ENCODE measurements at places on chromosomes 13 and 19.
A peak's percentile ranks its signal among the peaks of the same experiment; 100 is the strongest.

GRCh38 chr13:75869981-75870380, 233.9 kb downstream of the LMO7 start:
- DNase-seq = no peak

DNA sequence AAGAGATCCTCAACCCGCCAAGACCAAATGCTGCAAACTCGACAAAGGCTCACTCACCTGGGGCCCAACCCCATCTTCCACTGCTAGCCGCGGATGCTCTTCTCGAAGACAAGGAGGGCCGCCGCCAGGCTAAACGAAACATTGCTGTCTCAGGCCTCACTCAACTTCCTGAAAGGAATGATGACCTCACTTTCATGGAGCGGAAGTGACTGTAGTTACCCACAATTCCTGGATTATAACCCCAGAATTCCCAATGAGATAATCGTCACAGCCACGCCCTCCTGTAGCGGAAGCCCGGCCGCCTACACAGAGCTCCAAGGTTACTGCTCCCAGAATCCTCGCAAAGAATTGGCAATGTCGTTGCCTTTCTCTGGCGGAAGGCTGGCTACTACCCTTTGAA, 10.5 kb upstream of the ZNF112 start:
- DNase-seq = no peak

- DNase-seq = peak; percentile 89
Observed at GRCh38 chr13:36131222-36131930, at the start of gene DCLK1. Gene DCLK1 (minus strand): TSS chr13:36131382.

DNA sequence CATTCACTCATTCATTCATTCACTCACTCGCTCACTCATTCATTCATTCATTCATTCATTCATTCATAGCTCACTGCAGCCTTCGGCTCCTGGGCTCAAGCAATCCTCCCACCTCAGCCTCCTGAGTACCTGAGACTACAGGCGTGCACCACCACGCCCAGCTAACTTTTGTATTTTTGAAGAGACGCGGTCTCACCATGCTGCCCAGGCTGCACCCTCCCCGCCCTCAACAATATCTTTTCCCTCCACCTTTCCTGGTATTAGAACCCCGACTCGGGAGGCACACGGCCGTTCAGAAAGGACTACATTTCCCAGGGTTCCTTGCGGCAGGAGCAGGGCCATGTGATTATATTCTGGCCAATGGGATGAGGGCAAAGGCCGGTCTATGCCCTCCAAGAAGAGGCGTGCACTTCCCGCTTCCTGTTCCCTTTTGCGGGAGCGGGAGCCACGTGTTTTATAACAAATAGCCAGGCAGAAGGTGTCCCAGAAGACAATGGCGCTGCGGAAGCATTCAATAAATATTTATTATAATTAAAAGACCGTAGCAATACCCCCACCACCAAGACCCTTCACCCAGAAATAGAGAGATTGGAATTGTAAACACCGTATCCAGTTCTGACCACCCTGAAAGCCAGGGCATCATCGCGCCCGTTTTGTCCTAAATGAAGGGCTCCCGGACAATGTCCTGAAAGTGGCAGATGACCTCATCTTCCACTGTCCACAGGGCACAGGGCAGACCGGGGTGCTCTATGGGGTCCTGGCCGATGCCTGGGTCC, 15.9 kb downstream of the TICAM1 start:
- peak; percentile 91 for DNase-seq

DNA sequence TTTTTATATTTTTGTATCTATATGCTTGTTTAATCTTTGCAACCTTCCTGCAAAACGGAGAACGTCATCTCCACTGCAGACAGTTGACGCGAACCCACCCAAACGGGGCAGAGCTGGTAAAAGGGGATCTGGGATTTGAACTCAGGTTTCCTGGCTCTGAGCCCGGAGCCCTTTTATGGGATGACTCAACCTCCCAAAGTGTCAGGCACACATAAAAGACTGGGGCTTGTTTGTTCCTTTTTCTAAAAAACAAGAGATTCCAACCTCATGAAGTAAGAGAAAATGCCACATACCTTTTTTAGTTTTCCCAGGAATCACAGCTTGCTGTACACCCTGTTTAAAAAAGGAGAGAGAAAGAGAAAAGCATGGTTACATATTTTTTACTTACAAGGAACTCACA, 78.9 kb downstream of the GADD45B start:
- peak; percentile 18 for DNase-seq

DNA sequence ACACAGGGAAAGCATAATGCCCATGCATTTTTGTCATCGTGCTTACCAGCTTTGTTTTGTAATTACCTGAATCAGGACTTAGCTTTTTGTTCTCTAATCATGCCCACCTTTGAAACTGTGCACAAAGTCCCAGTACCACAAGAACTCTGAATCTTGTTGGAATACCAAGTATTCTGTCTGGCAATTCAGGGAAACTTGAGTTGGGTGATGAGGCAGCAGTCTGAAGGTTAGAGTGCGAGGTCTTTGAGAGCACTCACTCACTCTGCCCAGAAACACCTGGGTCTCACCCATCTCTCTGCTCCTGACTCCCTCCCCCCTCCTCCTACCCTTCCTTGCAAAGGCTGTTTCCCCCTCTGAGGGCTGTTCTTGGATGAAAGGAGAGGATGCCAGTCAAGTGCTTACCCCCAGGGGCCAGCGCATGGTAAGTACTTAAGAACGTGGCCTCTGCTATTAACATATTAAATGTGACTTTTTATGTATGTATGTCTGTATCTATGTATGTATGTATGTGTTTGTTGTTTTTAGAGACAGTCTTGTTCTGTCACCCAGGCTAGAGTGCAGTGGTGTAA, 22.4 kb downstream of the SIPA1L3 start:
- DNase-seq = no peak

GRCh38 chr13:38002606-38003005, 133.0 kb upstream of the TRPC4 start:
- DNase-seq = no peak

GRCh38 chr19:17254636-17255035, 8.9 kb upstream of the NR2F6 start:
- DNase-seq = no peak

- DNase-seq = no peak
Observed at GRCh38 chr19:18450021-18450930, 12.3 kb upstream of the ISYNA1 start.

- DNase-seq = no peak
Observed at GRCh38 chr13:41196620-41197019, 2.3 kb upstream of the KBTBD7 start.

- no peak for DNase-seq
Observed at GRCh38 chr13:41061914-41062837, 867 bp downstream of the WBP4 start.

DNA sequence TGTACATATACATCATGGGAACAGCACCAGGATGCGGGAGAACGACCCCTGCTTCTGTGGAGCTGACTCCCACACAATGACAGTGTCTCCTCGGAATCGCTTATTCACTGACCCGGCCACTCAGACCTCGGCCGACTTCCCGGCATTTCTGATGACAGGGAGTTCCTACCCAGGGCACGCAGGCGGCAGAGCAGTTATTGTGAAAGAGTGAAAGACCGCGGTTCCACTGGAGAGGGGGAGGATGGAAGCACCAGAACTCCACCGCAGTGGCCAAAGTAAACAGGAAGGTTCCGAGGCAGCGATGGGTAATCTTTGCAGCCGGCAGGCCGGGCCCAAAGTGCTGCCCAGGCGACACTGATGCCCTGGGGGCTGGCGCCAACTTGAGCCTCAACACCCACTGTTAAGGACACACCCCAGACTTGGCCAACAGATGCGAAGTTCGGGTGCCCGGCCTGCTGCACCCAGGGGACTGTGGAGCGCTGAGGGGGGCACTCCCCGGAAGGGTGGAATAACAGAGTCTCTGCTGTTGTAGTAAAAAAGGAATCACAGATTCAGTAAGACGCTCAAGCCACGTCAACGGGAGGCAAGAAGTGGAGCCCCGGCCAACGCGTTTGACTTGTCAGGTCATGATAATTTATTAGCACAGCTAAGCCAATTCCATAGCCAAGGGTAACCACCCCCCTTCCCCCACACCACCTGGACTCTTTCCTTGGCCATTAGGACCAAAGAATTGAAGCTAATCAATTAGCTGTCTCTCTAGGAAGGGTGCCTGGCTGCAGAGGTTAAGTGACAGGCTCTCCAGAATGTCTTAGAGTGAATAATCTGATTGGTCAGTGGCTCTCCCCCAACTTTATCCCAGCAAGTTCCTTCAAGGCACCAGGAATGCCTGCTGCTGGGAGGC, 5.8 kb downstream of the MLLT1 start:
- DNase-seq = peak; percentile 72

DNA sequence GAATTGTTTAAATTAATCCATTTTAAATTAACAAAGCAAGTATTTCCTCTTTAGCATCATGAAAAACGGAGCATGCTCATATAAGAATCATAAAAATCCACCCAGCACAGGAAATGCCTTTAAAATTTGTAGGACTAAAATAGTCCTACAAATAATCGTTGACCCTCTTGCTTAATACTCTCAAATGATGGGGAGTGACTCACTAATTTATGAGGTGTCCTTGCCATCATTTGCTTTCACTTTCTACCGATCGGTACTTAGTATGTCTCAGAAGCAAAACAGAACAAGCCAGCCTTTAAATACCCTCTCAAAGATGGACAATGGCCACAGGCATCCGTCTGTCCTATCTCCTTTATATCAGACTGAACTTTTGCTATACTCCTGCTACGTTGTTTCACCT, 97.2 kb downstream of the SUCLA2 start:
- no peak for DNase-seq

DNA sequence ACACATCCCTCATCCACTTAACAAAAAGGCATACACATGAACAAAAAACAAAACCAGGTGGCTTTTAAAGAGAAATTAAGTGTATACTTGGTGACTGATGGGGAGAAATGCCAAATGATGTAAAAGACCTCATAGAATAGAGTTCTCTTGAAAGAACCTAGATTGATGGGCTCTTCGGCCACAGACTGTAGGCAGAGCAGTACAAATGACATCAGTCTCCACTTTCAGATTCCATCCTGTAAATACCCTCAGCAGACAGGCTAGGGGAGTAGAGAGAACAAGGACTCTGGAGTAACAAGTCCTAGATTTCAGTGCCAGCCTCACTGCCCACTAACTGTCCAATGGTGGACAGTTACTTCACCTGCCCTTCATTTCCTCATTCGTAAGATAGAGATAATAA, 203.8 kb downstream of the MZT1 start:
- no peak for DNase-seq

DNA sequence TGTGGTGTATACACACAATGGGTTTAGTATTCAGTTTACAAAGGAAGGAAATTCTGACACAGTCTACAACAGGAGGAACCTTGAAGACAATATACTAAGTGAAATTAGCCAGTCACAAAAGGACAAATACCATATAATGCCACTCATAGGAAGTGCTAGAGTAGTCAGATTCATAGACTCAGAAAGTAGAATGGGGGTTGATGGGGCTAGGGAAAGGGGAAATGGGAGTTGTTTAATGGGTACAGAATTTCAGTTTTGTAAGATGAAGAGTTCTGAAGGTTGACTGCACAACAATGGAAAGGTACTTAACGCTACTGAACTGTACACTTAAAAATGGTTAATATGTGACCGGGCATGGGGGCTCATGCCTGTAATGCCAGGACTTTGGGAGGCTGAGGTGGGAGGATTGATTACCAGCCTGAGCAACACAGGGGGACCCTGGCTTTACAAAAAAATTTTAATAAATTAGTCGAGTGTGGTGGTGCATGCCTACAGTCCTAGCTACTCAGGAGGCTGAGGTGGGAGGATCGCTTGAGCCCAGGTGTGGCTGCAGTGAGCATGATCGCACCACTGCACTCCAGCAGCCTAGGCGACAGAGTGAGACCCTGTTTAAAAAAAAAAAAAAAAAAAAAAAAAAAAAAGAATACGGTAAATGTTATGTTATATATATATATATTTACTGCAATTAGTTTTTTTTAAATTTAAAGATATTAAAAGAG, 45.0 kb downstream of the SLC15A1 start:
- DNase-seq = no peak

GRCh38 chr13:112711528-112712265, 21.9 kb downstream of the ATP11A start:
- peak; percentile 90 for DNase-seq

DNA sequence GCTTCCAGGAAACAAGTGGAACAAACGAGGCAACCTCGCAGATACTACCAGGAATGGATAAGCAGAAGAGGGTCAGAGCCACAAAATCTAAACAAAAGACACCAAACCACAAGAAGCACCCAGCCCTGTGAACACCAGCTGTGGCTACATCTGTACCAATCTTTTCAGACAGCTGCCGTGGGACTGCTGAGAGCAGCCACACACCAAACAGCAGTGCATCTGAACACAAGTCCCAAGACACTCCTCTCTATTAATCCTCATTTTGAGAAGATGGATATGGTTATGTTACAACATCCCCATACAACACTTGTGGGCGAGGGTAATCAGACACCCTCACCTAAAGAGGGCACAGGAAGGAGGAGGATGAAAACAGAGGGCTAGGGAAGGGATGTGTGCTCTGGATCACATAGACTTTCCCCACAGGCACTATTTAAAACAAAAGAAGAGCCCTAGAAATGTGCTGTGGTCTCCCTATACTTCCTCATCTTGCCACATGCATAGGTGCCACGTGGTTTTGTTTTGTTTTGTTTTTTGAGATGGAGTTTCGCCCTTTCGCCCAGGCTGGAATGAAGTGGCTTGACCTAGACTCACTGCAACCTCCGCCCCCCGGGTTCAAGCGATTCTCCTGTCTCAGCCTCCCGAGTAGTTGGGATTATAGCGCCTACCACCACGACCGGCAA, 41.6 kb upstream of the ZNF14 start:
- no peak for DNase-seq

- no peak for DNase-seq
Observed at GRCh38 chr13:51681037-51681678, 96.9 kb downstream of the WDFY2 start.

GRCh38 chr19:7873304-7874075, 700 bp downstream of the PRR36 start:
- no peak for DNase-seq

GRCh38 chr13:50682002-50682401, 161.5 kb downstream of the DLEU7 start:
- no peak for DNase-seq

DNA sequence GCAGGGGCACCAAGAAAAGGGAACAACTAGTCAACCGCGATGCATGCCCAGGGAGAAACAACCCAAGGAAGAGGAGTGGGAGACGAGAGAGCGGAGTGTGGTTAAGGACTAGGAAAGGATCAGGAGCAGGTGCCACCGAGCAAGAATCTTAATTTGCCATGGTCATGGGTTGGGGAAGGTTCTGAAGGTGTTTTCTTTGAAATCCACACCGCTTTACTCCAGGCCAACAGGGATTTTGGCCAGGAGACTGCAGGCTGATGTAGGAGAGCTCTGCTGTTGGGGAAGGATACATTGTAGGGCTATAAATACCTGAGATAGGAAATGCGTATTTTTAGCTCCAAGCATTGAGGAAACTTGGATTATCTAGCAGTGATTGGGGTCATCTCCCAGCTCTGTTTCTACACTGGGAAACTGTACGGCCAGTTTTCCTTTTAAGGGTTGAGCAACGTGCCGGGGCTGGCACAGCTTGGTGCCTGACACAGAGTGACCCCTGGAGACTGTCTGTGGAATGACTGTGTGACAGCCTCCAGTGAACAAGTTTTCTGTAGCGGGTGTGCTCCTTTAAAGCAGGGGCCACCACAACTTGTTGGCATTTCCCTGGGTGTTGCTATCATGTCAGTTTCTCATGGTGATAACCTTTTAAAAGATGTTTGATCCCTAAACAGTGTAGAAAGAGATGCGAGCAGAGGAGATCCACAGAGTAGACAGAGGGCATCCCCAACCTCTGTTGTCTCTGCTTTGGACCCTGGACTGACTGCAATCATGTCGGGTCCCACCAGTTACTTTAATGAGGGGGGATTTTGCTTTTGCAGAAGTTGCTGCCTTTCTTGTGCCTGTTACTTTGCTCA, 34.3 kb downstream of the ZNF536 start:
- no peak for DNase-seq

GRCh38 chr13:70568571-70568970, 460.3 kb upstream of the KLHL1 start:
- DNase-seq = no peak

- DNase-seq = no peak
Observed at GRCh38 chr13:87311165-87311564, 360.0 kb upstream of the SLITRK5 start.
